ENCODE measurements at places on chromosomes 6 and 20. TPM values are rescaled to one million over a fixed set of nuclear protein-coding genes. Genes with fewer than 3 reads are reported as not detected.

- no peak overlapping the region for H3K4me3 ChIP-seq
- peak overlapping the region; percentile 3 for H3K27ac ChIP-seq
- DNase-seq, result no peak
- no peaks in the 10 kb centered on the region for H3K27me3 ChIP-seq
- H3K36me3 ChIP-seq, result no peaks in the 10 kb centered on the region
- peaks cover 15% of the 10 kb centered on the region for H3K4me1 ChIP-seq
These were observed 143.5 kb upstream of the AFDN start for GRCh38 chr6:167683028-167683862.

- H3K4me1 ChIP-seq, result no peaks in the 10 kb centered on the region
- no peak for DNase-seq
- H3K27me3 ChIP-seq, result no peaks in the 10 kb centered on the region
- no peak overlapping the region for H3K4me3 ChIP-seq
- no peaks in the 10 kb centered on the region for H3K36me3 ChIP-seq
- H3K27ac ChIP-seq, result no peak overlapping the region
These were observed 214.1 kb upstream of the HS3ST5 start for GRCh38 chr6:114556846-114557488.

GRCh38 chr6:119313937-119314884 is 35.4 kb downstream of the MAN1A1 start:
- no peak overlapping the region for H3K4me3 ChIP-seq
- H3K4me1 ChIP-seq, result peaks cover 49% of the 10 kb centered on the region
- H3K36me3 ChIP-seq, result no peaks in the 10 kb centered on the region
- peak overlapping the region; percentile 50 for H3K27ac ChIP-seq
- no peak for DNase-seq

DNA sequence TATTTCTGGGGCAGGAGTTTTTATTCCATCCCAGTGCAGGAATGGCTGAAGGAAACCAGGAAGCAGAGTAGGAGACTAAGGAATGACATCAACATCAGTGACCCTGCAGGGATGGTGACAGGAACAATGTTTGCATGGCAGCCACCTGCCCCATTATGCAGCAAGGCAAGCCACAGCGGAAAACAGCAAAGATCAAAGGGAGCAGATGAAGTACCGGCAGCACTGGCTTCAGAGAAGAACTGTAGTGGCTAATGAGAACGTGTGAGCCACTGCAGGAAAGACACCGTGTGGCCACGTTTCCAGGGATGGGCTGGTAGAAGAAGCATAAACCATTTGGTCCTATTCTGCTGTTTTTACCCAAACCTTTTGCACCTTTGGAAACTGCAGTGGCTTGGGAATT is 52.9 kb upstream of the TAB2 start:
- no peak for DNase-seq
- no peaks in the 10 kb centered on the region for H3K27me3 ChIP-seq
- H3K4me3 ChIP-seq, result no peak overlapping the region
- H3K4me1 ChIP-seq, result no peaks in the 10 kb centered on the region
- H3K27ac ChIP-seq, result no peak overlapping the region

DNA sequence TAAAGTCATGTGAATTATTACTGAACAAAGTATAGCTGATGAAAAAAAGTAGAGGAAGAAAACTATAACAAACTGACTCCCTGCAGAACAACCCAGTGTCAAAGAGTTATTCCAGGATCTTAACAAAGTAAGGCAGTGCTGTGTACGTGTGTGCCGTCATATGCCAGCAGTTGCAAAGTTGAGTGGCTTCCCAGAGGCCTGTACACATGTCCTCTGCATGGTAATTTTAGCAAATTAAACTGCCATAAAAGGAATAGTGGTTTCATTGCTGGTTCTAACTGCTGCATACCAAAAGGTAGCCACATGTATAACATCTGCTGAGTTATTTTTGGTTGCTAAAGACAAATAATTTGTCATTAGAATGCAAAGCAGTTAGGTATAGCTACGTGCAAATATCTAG is 44.8 kb downstream of the RIPOR2 start:
- DNase-seq, result no peak
- H3K4me1 ChIP-seq, result no peaks in the 10 kb centered on the region
- no peaks in the 10 kb centered on the region for H3K36me3 ChIP-seq
- no peak overlapping the region for H3K27ac ChIP-seq
- H3K27me3 ChIP-seq, result no peaks in the 10 kb centered on the region

DNA sequence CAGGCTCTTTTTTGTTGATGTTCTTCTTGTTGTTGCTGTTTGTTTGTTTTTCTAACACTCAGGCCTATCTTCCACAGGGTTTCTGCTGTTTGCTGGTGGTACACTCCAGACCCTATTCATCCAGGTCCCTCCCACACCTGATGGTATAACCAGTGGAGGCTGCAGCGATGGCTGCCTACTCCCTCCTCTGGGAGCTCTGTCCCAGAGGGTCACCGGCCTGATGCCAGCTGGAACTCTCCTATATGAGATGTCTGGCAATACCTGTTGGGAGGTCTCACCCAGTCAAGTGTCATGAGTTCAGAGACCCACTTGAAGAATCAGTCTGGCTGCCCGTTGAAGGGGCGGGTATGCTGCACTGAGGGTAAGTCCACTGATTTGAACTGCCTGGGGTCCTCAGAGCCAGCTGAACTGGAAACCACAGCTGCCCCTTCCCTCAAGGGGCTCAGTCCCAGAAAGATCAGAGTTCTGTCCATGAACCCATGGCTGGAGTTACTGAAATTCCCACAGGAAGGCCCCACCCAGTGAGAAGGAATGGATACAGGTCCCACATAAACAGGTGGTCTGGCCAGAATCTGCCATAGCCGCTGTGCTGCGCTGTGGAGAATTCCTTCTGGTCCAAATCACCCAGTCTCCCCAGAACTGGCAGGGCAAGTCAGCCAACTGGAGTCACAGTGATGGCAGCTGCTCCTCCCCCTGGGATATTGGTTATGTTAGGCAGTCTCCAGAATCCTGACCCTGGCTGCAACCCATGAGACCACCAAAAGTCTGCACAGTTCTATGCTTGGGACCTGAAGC is 664.4 kb downstream of the FRK start:
- no peak overlapping the region for H3K27ac ChIP-seq
- H3K27me3 ChIP-seq, result no peaks in the 10 kb centered on the region
- no peak for DNase-seq
- H3K4me1 ChIP-seq, result no peaks in the 10 kb centered on the region

- no peaks in the 10 kb centered on the region for H3K27me3 ChIP-seq
- H3K27ac ChIP-seq, result no peak overlapping the region
- H3K36me3 ChIP-seq, result no peaks in the 10 kb centered on the region
- H3K4me3 ChIP-seq, result no peak overlapping the region
- H3K4me1 ChIP-seq, result no peaks in the 10 kb centered on the region
- DNase-seq, result no peak
These were observed 55.8 kb downstream of the KIF6 start for GRCh38 chr6:39669207-39669972.

DNA sequence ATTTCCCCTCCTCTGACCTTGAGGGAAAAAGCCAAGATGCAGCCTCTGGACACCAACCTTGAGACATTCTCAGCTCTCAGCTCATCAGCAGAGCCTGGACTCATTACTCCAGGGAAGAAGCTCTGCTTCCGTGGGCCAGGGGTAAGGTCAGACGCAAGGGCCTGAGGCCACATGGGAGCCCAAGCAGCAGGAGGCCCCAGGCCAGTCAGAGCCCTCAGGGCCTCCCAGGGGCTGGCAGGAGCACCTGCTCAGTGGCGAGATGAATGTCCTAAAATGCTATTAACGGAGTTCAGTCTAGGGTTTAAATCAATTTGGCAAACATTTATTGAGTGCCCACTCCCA is 208.6 kb downstream of the ERMARD start:
- H3K4me3 ChIP-seq, result no peak overlapping the region
- peak; percentile 14 for DNase-seq
- H3K36me3 ChIP-seq, result no peaks in the 10 kb centered on the region
- peaks cover 6% of the 10 kb centered on the region for H3K27me3 ChIP-seq
- peaks cover 21% of the 10 kb centered on the region for H3K4me1 ChIP-seq

- H3K4me1 ChIP-seq, result no peaks in the 10 kb centered on the region
- H3K27ac ChIP-seq, result no peak overlapping the region
- H3K36me3 ChIP-seq, result no peaks in the 10 kb centered on the region
- no peak for DNase-seq
- no peak overlapping the region for H3K4me3 ChIP-seq
These were observed 41.6 kb upstream of the TMEM244 start for GRCh38 chr6:129902681-129903080.

DNA sequence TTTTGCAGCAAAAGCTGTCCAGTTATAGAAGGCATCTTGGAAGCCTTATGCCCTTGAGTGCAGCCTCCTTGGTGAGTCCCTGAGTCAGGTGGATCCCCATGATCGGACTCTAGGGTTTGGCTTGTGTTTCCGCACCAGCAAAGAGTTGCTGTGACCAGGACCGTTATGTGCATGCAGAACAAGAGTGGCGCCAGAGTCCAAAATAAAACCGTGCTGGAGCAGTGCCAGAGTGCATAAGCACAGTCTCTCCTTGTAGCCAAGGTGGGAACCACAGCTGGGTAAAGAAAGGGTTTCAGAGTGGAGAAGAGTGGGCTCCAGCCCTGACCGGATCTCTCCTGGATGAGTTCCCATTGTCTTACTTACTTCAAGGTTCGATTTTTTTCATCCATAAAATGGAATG is 58.6 kb downstream of the FOXA2 start:
- H3K36me3 ChIP-seq, result no peaks in the 10 kb centered on the region
- no peaks in the 10 kb centered on the region for H3K4me1 ChIP-seq
- H3K27me3 ChIP-seq, result no peaks in the 10 kb centered on the region
- no peak overlapping the region for H3K4me3 ChIP-seq

GRCh38 chr6:90401933-90402830 is 105.5 kb upstream of the BACH2 start:
- no peaks in the 10 kb centered on the region for H3K36me3 ChIP-seq
- no peak for DNase-seq
- H3K27me3 ChIP-seq, result no peaks in the 10 kb centered on the region
- no peak overlapping the region for H3K27ac ChIP-seq
- no peak overlapping the region for H3K4me3 ChIP-seq

GRCh38 chr6:45690846-45691245 is 313.1 kb upstream of the SUPT3H start:
- no peak overlapping the region for H3K4me3 ChIP-seq
- no peaks in the 10 kb centered on the region for H3K27me3 ChIP-seq
- no peak overlapping the region for H3K27ac ChIP-seq

Gene MLIP
- total RNA-seq, result 0.77 TPM

Gene GPSM3
- 38.6 TPM for total RNA-seq

Gene FIG4
- 28.4 TPM for total RNA-seq

Gene LSM14B
- total RNA-seq, result 39.8 TPM

Gene DHX35
- total RNA-seq, result 14.1 TPM
